ENCODE measurements at places on chromosomes 3 and 15. TPM values are rescaled to one million over a fixed set of nuclear protein-coding genes. Genes with fewer than 3 reads are reported as not detected.

ROPN1 gene
- not detected for total RNA-seq

DNA sequence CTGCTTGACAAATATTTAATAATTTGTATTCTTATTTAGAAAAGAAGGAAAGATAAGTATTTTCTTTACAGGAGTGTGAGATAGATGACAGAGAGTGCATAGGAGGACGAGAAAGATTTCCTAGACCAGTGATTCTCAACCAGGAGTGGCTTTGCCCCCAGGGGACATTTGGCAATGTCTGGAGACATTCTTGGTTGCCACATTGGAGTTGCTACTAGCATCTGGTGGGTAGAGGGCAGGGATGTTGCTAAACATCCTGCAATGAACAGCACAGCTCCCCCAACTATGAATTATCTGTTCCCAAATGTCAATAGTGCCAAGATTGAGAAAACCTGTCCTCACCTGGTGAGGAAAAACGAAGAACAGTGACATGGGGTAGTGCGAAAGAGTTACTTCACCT, 30.8 kb upstream of the MINAR1 start:
- no peak for DNase-seq

- DNase-seq = no peak
These were observed 486.0 kb downstream of the FOXP1 start for GRCh38 chr3:71097557-71097956.

- DNase-seq = no peak
These were observed 70.1 kb upstream of the MBNL1 start for GRCh38 chr3:152198665-152199064.

- no peak for DNase-seq
These were observed 69.1 kb upstream of the PROK2 start for GRCh38 chr3:71854096-71854495.

DNA sequence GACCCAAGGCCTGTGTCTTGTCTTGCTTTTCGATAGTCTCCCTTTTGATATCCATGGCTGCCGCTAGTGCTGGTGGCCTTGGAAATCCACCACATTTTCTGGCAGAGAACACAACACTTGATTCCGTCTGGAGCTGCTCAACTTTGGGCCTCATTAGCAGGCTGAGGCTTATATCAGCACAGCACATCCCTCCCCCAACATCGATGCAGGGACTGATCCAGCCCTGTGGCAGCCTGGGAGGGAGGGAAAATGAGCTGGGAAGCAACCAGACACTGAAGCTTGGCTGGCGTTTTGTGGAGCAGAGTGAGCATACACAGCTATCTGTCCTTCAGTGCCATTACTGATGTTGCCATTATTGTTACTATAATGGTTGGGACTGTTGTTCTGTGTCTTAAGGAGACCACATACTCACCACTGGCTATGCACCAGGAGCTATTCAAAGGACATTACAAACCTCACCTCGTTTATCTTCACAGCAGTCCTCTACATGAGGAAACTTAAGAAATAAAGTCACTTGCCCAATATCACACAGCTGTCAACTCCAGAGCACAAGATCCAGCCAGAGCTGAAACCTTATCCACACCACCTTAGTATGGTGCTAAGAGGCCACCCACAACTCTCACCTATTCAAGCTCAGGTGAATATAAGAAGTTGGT, 102.9 kb downstream of the SUCLG2 start:
- DNase-seq = no peak

GHSR gene
- total RNA-seq = 0.40 TPM

GRCh38 chr3:106125321-106125720, 256.5 kb upstream of the CBLB start:
- peak; percentile 47 for DNase-seq

GRCh38 chr3:36362973-36363372, 17.3 kb upstream of the STAC start:
- no peak for DNase-seq

- no peak for DNase-seq
These were observed 362.3 kb downstream of the WDR72 start for GRCh38 chr15:53397041-53397616.

GRCh38 chr15:96619174-96619573, 288.7 kb downstream of the NR2F2 start:
- no peak for DNase-seq

DNA sequence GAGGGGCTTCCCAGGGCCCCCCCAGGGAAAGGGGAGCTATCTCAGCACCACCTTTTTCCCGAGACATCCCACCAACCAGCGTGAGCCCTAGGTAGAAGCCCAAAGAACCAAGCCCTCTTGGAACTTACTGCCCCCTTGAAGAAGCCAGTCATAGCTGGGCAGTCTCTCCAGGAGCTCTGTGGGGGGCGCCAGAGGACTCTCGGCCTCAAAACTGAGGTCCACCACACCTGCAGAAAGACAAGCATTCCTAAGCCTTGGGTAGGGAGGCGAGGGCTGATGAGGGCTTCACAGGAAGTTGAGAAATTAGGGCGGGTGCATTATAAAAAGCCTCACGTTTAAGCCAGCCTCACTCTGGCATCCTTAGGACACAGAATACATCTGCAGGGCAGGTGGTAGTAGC, 9.0 kb downstream of the SSUH2 start:
- no peak for DNase-seq

CYP1A2 gene
- not detected for total RNA-seq

- DNase-seq = no peak
These were observed 25.4 kb downstream of the SEC61A1 start for GRCh38 chr3:128077665-128078064.

SCG3 gene
- total RNA-seq = 25.4 TPM

- DNase-seq = no peak
These were observed 45.8 kb downstream of the SCN5A start for GRCh38 chr3:38603731-38604131.

- no peak for DNase-seq
These were observed 48.8 kb downstream of the ZNF710 start for GRCh38 chr15:90049666-90050604.

DNA sequence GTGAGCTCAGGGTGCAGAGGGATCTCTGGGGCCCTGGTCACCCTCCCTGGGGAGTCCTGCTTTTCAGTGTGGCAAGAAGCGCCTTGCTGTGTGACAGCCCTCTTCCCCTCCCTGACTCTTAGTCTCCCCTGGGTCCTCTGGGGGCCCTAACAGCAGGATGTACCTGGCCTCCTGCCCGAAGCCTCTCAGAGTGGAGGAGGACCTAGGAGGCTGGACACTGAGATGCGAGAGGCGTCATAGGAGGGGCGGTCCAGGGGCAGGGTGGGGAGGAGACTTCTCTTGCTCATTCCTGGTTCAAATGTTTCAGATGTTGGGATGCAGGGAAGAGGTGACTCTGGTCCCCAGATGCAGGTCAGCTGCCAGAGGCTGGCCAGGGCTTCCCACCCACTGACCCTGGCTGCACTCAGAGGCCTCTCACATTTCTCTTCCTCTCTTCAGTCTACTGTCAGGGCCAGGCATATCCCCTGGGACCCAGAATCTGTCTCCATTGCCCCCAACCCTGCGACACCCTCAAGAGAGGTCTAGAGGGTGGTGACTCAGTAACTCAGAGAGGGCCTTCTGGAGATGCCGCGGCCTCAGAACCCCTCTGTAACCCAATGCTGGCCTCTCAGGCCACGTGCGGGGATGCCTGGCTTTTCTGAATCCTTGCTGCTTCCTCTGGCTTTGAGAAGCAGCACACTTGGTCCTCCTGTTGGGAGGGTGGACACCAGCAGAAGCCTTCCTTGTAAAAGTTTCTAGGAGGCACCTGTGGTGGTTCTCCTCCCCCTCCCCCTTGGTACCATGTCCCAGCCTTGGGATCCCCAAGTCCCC, 25.9 kb downstream of the SNX33 start:
- DNase-seq = no peak

MASP1 gene
- 24.3 TPM for total RNA-seq

ACTRT3 gene
- total RNA-seq = 6.7 TPM

DNA sequence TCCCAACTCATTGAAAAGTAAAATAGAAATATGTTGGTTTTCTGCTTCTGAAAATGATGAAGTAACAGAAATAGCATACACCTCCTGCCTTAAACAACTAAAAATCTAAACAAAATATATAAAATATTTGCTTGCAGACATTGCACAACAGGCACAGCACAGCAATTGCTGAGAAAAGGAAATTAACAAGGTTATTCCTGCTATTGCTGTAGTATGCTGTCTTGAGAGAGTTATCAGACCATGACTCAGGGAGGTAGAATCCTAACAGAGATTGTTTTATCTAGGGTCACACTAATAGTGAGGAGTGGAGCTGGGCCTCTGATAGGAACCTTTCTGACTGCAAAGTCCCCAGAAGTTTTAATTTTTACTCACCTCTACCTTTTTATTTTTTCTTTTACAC, 72.6 kb downstream of the ZBTB20 start:
- DNase-seq = no peak

GRCh38 chr3:184085389-184085852, 11.4 kb upstream of the HTR3E start:
- no peak for DNase-seq

CSPG5 gene
- total RNA-seq = 87.0 TPM

- no peak for DNase-seq
These were observed 106.5 kb downstream of the SUCNR1 start for GRCh38 chr3:151979906-151980305.

ANKUB1 gene
- 3.3 TPM for total RNA-seq

CCR2 gene
- 2.2 TPM for total RNA-seq

- no peak for DNase-seq
These were observed 25.0 kb downstream of the ADAM10 start for GRCh38 chr15:58724466-58724865.
